ENCODE measurements at places on chromosomes 12 and 14. TPM values are rescaled to one million over a fixed set of nuclear protein-coding genes. Genes with fewer than 3 reads are reported as not detected.

DNA sequence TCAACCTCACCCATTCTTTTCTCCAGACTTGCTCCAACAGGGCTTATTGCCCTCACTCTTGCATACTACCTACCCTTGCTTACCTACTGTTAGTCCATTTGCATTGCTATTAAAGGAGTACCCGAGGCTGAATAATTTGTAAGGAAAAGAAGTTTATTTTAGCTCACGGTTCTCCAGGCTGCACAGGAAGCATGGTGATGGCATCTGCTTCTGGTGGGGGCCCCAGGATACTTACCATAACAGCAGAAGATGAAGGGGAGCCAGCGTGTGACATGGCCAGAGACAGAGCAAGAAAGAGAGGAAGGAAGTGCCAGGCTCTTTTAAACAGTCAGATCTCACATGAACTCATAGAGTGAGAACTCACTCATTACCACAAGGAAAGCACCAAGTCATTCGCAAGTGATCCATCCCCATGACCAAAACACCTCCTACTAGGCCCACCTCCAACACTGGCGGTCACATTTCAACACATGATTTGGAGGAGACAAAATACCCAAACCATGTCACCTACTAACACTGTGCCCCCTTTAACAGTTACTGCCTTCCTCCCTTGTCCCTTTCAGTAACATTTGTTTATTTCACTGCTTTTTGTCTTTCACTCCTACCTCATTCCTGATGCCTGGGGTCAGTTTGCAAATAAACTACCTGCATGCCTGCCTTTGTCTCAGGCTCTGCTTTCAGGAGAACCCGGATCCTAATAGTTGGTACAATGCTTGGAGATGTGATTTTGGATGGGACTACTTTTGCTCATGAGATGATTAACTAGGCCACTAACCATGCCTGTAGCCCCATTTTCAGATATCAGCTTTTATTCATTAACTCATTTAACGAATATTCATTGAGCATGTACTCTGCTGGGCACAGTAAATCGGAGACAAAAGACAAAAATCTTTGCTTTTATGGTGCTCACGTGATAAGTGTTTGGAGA is 41.6 kb upstream of the CSRP2 start:
- no peak for DNase-seq

DNA sequence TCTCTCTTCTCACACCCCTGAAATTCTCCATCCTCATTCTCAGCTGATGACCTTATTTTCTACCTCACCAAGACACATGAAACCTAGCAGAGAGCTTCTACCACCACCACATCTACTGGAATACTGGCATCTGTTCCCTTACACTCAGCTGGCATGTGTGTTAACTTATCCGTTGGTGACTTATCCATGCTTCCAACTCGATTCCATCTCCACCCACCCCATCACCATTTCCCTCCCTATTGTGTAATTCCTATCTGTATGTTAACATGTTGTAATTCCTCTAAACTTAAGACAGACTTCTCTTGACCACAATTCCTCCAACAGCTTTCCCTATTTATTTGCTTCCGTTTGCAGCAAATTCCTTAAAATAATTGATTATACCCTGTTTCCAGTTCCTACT is 15.4 kb downstream of the C1S start:
- DNase-seq = no peak

GRCh38 chr12:69502345-69503081 is 32.3 kb downstream of the FRS2 start:
- no peak for DNase-seq

- DNase-seq = no peak
Observed at GRCh38 chr14:60356906-60357550, 108.0 kb downstream of the PPM1A start.

DNA sequence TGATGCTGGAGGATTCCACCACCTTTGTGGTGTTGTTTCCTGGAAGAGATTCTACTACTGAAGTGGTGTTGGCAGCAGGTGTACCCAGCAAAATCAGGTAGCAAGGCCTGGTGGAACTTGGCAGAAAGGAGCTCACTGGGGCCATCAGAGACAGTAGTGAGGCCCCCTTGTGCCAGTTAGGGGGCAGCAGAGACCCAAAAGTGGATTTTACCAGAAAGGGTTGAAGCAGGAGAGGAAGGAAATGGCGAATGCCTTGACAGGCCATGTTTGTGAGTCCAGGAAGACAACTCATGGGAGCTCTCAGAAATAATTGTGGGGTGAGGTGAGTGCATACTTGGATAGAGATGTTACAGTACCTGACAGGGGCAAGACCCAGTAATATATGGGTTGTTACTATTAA is 137.7 kb upstream of the FGD4 start:
- no peak for DNase-seq

- DNase-seq = no peak
Observed at GRCh38 chr12:88181881-88182280, 39.8 kb downstream of the TMTC3 start.

- DNase-seq = no peak
Observed at GRCh38 chr12:8508910-8509841, 4.1 kb upstream of the CLEC4D start.

GRCh38 chr14:58055497-58056010 is 96.5 kb downstream of the ARMH4 start:
- DNase-seq = no peak

- DNase-seq = no peak
Observed at GRCh38 chr14:90970167-90970600, 90.3 kb downstream of the RPS6KA5 start.

DNA sequence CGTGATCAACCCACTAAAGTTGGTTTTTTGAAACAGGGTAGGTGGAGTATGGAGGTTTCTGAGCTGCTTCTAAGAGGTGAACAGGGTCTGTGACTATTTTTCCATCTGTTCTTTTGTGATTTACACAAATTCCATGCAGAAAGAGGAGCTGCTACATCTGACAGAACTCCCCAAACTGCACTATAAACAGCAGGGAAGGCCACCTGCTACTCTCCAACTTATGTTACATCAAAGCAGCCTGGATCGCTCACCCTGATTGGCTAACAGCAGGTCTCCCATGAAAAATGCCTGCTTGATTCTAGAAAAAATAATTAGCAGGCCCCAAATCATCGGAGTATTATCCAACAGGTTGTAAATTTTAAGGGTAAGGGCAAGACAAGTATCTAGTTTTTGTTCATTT is 282.9 kb upstream of the FLRT2 start:
- no peak for DNase-seq

GRCh38 chr12:111025792-111026430 is 105.5 kb upstream of the MYL2 start:
- DNase-seq = no peak

DNA sequence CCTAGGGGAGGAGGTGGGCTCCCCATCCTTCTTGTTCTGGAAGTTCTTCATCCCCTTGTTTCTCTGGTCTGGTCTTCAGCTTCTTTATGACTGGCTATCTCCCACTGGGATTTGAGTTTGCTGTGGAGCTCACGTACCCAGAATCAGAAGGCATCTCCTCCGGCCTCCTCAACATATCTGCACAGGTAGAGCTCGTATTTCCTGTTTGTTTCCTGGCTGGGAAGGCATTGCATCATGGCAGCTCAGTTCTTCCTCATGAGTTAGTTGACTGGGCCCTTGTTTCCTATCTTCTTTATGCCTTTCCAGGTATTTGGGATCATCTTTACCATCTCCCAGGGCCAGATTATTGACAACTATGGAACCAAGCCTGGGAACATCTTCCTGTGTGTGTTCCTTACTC is 19.8 kb downstream of the ERG28 start:
- DNase-seq = no peak

GRCh38 chr12:1883513-1883912 is 34.9 kb downstream of the CACNA2D4 start:
- DNase-seq = no peak

DNA sequence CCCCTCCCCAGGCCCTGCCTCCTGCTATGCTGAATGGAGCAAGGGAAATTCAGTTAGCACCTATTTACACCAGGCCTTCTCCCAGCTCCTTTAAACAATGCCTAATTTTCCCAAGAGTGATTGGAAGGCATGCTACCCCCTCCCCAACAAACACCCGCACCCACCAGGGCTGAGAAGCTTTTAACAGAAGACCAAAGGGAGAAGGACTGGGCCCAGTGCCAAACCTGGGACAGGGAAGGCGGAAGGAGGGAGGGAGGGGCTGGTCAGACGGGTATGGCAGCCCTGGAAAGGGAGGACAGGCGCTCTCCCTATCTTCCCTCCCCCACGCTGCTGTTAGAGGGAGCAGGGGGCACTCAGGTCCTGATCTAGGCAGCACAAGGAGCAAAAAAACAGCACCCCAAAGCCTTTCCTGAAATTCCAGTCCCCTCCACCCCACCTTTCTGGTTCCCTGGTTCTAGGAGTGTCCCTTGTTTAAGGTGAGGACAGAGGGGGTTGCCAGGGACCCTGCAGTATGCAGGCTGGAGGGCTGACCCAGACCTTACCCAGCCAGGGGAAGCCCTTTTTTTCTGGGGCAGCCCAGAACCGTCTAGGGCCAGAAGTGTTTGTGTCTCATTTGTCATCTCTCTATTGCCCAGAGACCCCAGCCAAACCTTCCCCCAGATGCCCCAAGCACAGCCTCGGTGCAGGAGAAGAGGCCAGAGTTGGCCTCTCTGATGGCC is 2.4 kb upstream of the KRT8 start:
- no peak for DNase-seq

- DNase-seq = peak; percentile 99
Observed at GRCh38 chr12:6383572-6384498, at the start of gene LTBR. TSS of gene LTBR (plus strand) at chr12:6384162. CDS start at chr12:6384359, 197 bp downstream.

GRCh38 chr14:92624764-92625163 is 111.2 kb downstream of the RIN3 start:
- DNase-seq = no peak

DNA sequence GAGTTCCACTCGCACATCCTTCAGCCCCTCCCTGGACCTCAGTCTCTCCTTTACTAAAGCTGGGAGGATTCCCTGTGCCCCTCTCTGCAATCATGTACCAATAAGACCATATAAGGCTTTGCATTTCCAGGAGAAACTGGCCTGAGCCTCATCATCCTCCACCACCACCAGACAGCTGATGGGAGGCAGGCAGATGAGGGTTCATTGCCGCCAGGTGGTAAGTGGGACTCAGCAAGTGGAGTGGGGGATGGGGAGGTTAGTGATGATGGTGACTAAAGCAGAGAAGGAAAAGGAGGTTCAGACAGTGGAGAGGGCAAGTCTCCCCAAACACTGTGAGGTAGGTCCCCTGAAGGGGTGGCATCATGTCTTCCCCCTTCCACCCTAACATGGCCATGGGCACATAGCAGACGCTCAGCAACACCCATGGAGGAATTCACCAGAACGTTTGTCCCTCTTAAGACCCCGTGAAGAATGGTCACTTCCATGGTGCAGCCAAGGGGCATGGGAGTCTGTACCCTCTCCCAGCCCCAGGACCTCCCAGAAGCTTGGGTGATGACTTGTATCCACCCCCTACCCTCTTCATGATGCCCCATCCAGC is 4.5 kb upstream of the TNFRSF1A start:
- no peak for DNase-seq

DNA sequence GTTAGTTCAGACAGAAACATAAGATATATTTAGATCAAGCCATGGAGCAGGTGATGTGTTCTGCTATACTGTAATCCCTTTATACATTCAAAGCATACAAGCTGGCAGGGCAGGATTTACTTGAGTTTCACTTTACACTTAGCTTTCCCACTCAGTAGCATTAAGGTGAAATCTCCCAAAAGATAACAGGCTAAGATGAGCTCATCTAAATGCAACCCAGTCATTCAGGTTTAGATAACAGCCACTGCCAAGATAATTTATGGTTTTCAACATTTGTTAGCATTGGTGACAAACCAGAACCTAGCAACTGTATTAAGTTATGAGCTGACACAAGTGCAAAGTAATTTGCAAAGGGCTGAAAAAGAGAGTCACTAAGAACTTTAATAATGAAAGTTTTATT is 925.1 kb upstream of the ATXN7L3B start:
- no peak for DNase-seq

TAS2R14 gene
- 0.38 TPM for total RNA-seq

CCDC197 gene
- total RNA-seq = 0.84 TPM

C1S gene
- 153 TPM for total RNA-seq

NEDD8 gene
- total RNA-seq = 218 TPM

TCL1B gene
- total RNA-seq = not detected

USP44 gene
- 1.0 TPM for total RNA-seq

TBC1D30 gene
- total RNA-seq = 0.35 TPM

MUCL1 gene
- not detected for total RNA-seq

EP400 gene
- 13.9 TPM for total RNA-seq
